CD8-positive, alpha-beta T cell (primary cell): ENCODE measurements at places on chromosomes 2 and 18.

- no peak for DNase-seq
Observed at GRCh38 chr2:112835536-112836162, 930 bp downstream of the IL1B start.

DNA sequence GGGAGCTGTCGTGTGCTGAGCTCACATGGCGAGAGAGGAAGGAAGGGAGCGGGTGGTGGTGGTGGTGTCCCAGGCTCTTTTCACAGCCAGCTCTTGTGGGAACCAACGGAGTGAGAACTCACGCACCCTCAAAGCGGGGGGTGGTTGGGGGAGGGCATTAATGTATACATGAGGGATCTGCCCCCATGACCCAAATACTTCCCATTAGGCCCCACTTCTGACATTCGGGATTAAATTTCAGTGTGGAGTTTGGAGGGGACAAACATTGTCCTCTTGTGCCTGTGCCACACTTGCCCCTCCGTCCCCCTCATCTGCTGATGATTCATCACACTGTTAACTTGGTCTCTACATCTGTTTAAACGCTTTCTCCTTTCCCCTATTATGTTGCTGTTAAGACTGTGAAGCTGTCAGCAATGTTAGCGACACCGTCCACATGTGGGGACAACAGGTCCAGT, 22.5 kb downstream of the INPP4A start:
- DNase-seq = peak; percentile 65

GRCh38 chr18:11747731-11748130, 58.7 kb downstream of the GNAL start:
- no peak for DNase-seq

DNA sequence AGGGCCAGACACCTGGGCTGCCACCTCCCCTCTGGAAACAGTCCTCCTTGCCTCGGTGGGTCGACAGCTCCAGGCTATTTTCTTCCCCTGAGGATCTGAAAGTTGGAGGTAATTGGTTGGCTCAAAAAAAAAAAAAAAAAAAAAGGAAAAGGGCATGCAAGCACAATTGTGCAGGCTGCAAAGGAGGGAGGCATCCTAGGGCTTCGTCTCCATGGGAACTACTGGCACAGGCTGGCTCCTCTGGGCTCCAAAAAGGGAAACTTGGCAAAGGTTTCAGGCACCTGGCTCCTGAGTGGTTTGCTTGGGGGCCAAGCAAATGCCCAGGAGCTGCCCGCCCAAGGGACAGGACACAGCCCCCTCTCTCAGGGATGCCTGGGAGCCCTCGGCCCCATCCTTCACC, 1.1 kb upstream of the KCNIP3 start:
- DNase-seq = no peak

- DNase-seq = no peak
Observed at GRCh38 chr2:208541989-208542464, 135.4 kb downstream of the PTH2R start.

DNA sequence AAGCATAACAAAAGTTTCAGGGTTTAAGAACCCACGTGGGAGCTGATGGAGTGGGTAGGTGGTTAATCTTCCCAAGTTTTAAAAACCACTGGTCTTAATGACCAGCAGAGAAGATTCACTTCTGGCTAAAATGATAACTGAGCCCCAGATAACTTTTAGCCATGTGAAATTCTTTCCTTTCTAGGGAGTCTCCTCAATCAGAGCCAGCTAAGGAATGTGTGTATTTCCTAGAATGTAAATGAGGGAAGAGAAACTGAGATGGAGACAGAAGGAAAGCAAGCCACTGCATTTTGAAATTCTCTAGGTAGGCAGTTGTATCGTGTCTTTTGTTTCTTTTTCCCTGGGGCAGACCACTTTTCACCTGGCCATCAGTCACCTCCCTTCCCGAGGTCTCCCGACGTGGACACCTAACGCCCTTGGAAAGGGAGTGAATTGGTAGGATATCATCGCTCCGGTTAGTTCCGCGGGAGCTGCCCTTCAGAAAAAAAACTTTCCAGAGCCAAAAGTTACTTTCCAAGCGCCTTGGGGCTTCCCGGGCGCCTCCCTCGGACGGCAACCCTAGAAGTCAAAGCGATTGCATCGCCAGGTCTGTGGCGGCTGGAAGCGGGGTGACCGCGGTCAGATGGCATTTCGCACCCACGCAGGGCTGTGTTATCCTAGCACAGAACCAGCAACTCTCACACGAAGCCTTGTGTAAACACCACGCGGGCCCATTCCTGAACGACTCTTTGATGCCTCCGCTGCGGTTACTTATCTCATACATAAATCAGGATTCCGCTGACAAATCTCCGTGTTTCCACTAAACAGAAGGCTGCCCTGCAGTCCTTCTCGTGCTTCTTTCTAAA, 1.3 kb downstream of the COLEC12 start:
- no peak for DNase-seq

DNA sequence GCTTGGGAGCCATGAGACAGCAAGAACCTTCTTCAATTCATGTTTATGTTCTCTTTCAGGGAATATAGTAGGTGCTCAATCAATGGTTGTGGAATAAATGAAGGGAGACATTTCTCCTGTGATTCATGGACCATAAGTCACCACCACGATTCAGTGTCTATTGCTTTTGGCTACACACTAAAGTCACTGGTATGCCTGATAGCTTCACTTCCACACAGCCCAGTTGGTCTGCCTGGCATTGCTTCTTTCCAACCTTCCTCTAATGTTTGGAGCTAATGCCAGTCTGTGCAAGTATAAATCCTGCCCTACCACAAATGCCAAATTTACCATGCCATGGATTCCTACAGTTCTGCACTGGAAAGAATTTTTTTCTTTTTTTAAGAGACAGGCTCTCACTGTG, 1.3 kb upstream of the CXCR1 start:
- no peak for DNase-seq

- no peak for DNase-seq
Observed at GRCh38 chr2:171347591-171348032, 86.2 kb downstream of the METTL8 start.

DNA sequence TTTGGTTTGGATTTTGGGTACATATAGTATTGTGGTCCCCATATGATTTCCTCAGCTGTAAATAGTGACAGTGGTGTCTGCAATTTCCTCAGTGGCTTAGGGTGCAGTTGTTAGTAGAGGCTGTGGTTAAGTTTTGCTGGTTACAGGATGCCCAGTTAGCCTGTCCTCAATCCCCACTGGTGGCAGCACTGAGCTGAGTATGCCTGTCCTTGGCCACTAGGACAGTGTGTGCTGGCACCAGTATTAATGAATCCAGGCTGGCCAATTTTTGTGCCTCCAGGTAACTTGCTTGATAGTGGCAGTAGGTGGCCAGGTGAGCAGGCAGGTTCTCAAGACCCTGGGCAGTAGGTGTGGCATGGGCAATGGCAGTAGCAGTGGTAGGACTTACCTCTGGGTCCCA, 973.1 kb downstream of the TMEM182 start:
- DNase-seq = no peak

- DNase-seq = no peak
Observed at GRCh38 chr2:23843051-23843976, 83.6 kb downstream of the ATAD2B start.

DNA sequence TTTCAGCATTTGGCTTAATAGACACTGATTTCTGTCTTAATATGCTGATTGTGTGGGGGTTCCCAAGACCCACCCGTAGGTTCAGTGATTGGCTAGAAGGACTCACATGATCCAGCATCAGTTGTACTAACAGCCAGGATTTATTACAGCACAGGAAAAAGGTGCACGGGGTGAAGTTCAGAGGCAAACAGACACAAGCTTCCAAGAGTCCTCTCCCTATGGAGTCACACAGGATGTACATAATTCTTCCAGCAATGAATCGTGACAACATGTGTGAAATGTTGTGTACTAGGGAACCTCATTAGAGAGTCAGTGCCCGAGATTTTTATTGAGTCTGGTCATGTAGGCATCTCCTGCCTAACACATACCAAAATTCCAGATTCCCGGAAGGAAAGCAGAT, 52.8 kb downstream of the GALNT1 start:
- no peak for DNase-seq

GRCh38 chr18:70659036-70659925, 370.4 kb downstream of the SOCS6 start:
- DNase-seq = peak; percentile 74

DNA sequence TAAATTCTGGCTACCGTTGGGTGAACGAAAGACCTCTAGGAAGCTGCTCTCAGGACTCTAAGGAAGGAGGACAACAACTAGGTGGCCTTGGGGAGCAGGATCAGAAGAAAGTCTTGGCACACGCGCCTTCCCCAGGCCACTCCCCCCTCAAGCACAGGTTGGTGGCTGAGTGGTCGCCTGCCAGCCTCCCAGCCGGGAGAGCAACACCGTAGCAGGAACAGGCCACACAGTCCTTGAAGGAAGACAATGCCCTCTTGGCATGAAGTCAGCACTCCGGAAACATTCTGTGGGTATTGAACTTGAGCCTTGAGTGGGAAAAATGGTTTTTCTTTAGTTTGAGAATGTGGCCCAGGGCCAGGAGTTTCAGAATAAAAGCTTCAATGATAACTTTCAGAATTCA, 87.4 kb upstream of the AGAP1 start:
- no peak for DNase-seq

DNA sequence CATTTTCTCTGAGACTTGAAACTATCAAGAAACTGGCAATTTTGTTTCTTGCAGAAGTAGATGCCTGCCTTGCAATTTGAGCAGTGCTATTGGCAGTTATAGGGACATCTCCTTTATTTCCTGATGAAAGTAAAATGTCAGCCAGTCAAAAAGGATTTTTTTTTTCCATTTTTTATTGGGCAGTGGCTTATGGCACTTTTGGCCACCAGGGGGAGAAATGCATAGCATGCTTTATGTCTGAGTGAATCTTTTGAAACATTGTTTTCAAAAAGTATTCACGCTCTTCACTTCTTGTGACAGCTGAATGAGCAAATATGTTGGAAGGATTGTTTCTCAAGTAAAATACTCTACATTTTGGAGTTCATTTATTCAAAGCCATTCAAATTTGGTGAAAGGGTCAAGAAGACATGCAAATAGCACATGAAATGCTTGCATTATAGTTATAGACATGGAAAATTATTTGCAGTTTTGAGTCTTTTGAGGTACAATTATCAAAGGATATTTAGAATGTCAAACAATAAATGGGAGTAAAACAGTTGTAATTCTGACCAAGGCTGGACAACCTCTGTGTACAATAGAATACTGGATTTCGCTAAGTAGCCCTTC, 491.0 kb downstream of the CDH2 start:
- no peak for DNase-seq

GRCh38 chr2:206984206-206984605, 44.9 kb downstream of the CPO start:
- DNase-seq = no peak

- DNase-seq = peak; percentile 75
Observed at GRCh38 chr18:24075767-24076597, 61.4 kb downstream of the TTC39C start.

DNA sequence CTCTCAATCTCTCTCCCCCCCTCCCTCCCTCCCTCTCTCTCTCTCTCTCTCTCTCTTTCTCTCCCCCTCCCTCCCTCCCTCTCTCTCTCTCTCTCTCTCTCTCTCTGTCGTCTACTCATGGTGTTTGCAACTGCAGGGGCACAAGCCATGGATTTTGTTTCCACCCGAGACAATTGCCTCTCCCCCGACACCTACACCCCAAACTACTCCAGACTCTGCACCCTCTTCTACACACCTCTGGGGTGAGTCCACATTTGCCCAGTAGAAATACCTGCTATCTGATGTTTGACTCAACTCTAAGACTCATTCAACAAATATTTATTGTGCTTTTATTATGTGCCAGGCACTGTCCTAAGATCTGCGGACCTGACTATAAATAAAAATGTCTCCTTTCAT, 93.7 kb downstream of the TMEM17 start:
- DNase-seq = no peak

DNA sequence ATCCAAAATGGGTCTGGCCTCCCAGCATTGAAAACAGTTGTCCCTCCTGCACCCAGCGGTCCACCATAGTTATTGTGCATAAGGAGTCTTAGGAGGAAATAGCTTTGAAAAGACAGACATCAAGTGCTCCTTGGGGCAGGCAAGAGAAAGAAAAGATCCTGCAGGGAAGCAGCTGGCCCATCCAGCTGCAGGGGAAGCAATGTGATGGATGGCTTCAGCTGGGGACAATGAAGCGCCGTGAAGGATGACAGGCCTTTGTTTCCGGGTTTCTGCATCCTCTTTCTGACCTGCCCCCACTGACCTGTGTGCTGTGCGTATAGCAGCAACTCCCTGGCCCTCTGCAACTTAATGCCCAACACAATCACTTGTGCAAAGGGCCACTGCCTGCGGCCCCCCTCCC, 142.9 kb upstream of the NCKAP5 start:
- DNase-seq = no peak

GRCh38 chr18:52310651-52311050, 29.3 kb upstream of the DCC start:
- no peak for DNase-seq

GRCh38 chr2:16263241-16263890, 323.0 kb downstream of the MYCN start:
- no peak for DNase-seq

DNA sequence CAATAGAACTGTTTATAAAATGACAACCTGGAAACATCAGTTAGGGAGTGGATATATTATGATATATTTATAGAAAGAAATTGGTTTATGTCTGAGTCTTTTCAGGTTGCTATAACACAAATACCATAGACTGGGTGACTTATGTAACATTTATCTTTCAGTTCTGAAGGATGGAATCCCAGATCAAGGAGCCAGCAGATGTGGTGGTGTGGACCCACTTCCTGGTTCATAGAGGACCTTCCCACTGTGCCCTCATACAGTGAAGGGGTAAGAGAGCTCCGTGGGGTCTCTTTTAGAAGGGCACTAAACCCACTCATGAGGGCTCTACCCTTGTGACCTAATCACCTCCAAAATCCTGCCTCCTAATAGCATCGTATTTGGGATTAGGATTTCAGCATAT, 86.7 kb downstream of the BCL2 start:
- no peak for DNase-seq
